ENCODE measurements at places on chromosomes 1 and 21.
A peak's percentile ranks its signal among the peaks of the same experiment; 100 is the strongest.

DNA sequence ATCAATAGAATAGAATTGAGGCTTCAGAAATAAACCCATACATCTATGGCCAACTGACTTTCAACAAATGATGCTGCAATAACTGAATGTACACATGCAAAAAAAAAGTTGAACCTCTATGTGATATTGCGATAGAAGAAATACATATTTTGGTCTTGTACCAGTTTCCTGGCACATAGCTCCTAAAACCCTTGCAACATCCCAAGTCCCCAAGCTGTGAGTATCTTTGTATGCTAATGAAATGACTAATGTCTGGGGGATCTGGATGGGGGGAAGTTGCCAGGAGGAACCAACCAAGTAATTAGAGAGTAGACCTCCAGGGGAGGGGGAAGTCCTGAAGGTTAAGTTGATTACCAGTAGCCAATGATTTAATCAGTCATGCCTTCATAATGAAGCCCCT lies 24.4 kb downstream of the BLZF1 start:
- no peak overlapping the region for H3K4me3 ChIP-seq
- H3K27ac ChIP-seq = no peak overlapping the region
- no peaks in the 10 kb centered on the region for H3K27me3 ChIP-seq
- peaks cover 7% of the 10 kb centered on the region for H3K4me1 ChIP-seq
- peaks cover 67% of the 10 kb centered on the region for H3K36me3 ChIP-seq
- no peak for DNase-seq

- no peaks in the 10 kb centered on the region for H3K36me3 ChIP-seq
- peaks cover 2% of the 10 kb centered on the region for H3K4me1 ChIP-seq
- H3K4me3 ChIP-seq = no peak overlapping the region
- no peak for DNase-seq
- no peaks in the 10 kb centered on the region for H3K27me3 ChIP-seq
Measured at GRCh38 chr1:6123816-6124215, 56.3 kb downstream of the CHD5 start.

DNA sequence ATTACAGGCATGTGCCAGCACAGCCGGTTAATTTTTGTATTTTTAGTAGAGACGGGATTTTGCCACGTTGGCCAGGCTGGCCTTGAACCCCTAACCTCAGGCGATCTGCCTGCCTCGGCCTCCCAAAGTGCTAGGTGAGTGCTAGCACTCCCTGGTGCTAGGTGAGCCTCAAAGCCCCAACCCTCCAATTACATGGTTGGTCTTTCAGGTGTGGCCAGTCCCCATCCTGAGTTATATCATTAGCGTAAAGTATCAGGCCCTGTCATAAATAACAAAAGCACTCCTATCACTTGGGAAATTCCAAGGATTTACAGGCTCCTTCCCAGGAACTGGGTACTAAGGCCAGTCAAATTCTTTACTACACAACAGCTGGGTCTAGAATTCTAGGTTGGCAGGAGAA lies 138.0 kb downstream of the PIK3R3 start:
- H3K36me3 ChIP-seq = no peaks in the 10 kb centered on the region
- no peak overlapping the region for H3K4me3 ChIP-seq
- no peak overlapping the region for H3K27ac ChIP-seq

DNA sequence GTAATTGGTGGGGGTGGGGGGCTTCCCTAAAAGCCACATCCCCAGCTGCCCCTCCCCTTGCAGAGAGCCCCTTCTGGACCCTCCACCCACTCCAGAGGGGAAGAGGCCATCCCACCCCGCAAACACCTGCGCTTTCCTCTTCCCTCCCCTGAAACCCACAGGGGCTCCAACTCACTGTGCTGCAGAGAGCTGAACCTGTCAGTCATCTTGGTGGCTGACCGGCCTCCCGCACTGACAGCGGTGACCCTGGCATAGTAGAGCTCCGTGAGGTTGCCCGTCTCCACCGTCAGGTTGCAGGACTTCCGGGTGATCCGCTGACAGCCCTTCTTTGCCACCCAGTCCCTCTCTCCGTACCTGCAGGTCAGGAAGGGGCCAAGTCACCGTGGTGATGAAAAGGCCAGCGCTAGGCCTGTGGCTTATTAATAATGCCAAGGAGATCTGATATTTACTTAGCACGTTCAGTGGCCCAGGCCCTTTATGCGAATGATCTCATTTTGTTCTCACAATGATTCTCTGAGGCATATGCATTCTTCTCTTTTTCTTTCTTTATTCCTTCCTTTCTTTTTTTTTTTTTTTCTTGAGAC lies 5.9 kb downstream of the IL22RA1 start:
- DNase-seq = no peak
- H3K4me1 ChIP-seq = peaks cover 7% of the 10 kb centered on the region
- no peaks in the 10 kb centered on the region for H3K36me3 ChIP-seq
- H3K4me3 ChIP-seq = no peak overlapping the region
- H3K27ac ChIP-seq = no peak overlapping the region

DNA sequence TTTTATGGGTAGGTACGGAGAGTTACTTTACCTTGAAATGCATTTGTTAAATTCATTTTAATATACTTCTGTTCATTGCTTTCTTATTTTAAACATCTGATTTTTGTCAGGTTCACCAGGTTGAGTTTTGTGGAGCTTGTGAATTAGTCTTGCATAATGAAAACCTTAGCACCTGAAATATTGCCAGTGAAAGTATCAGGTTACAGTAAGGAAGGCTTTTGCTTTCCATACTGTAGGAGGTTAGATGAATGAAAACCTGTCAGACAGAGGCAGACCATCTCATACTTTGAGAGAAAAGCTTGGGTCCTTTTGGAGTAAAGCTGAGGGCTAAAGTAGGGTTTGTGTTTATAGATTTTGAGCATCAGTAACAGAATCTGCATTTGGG lies 34.7 kb downstream of the THRAP3 start:
- H3K27ac ChIP-seq = no peak overlapping the region
- H3K36me3 ChIP-seq = peaks cover 46% of the 10 kb centered on the region
- no peak overlapping the region for H3K4me3 ChIP-seq
- H3K27me3 ChIP-seq = no peaks in the 10 kb centered on the region

DNA sequence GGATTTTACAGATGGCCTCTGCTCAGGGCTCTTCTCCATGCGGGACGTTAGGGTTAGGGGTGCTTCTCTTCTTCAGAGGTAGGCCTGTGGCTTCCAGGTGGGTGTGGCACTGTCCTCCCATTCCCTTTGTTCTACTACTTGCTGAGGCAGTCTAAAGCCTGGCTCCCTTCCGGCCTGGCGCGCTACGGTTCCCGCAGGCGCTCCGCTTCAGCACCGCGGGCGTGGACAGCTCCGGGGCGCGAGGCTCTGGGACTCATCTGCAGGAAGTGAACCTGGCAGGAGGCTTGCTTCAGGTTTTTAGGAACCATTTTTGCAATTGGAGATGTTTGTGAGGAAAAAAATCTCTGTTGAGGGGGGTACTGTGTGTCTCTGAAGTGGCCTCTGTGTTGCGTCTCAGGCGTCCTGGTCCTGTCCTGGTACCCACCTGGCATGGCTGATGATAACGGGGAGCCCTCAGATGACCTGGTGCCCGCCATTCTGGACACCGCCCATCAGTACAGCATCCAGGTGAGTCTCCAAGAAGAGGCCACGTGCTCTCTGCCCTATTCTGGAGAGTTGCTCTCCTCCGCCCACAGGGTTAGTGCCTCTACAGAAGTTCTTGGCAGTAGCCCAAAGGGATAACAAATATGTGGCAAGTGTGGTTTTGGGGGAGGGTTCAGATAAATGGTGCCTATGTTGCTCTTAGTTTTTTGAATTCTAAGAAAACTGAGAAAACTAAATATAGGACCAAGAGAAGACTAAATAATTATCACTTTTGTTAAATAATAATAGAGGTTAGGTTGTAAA lies 1.9 kb downstream of the MANEAL start:
- H3K27me3 ChIP-seq = peaks cover 28% of the 10 kb centered on the region
- H3K27ac ChIP-seq = no peak overlapping the region
- peak; percentile 66 for DNase-seq
- peaks cover 23% of the 10 kb centered on the region for H3K4me1 ChIP-seq
- peak overlapping the region; percentile 54 for H3K4me3 ChIP-seq

DNA sequence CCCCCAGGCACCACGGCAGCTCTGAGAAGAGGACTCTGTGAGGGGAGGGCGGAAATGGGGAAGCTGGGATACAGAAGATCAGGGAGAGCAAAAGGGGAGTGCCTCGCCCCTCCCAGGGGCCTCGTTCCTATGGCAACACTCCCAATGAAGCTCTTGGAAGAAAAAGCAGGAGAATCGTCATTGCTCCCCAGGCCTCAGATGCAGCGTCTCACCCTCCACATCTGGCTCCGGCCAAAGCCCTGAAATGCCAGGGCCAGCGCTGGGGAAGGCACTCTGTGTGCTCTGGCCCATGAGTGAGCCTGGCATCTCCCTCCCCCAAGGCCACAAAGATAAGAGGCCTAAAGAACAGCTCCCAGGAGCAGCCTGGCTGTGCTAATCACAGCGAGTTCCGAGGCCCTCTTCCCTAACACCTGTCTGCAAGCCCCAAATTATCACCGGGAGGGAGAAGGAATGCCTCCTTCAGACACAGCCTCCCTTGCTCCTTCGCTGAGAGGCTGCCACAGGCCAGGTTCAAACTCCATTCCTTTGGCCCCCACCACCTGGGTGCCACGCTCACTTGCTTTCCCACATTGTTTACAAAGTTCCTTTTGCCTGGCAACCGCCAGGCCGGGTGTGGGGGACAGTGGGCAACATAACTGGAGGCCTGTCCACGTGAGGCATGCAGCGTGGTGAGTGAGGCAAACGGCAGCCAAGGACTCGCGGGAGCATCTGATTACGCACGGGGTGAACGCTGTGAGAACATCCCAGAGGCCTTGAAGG lies 27.8 kb downstream of the ECE1 start:
- H3K36me3 ChIP-seq = peaks cover 48% of the 10 kb centered on the region
- no peak overlapping the region for H3K4me3 ChIP-seq
- H3K27ac ChIP-seq = peak overlapping the region; percentile 49
- peaks cover 62% of the 10 kb centered on the region for H3K4me1 ChIP-seq
- H3K27me3 ChIP-seq = no peaks in the 10 kb centered on the region
- no peak for DNase-seq

- H3K27me3 ChIP-seq = peaks cover 28% of the 10 kb centered on the region
- H3K27ac ChIP-seq = no peak overlapping the region
- no peaks in the 10 kb centered on the region for H3K36me3 ChIP-seq
- H3K4me3 ChIP-seq = no peak overlapping the region
- no peaks in the 10 kb centered on the region for H3K4me1 ChIP-seq
- DNase-seq = no peak
Measured at GRCh38 chr1:36585569-36586548, 103.1 kb upstream of the CSF3R start.

GRCh38 chr1:42359466-42359865 lies 21.1 kb upstream of the RIMKLA start:
- no peak overlapping the region for H3K4me3 ChIP-seq
- no peak for DNase-seq
- no peaks in the 10 kb centered on the region for H3K4me1 ChIP-seq
- H3K27ac ChIP-seq = no peak overlapping the region
- H3K36me3 ChIP-seq = no peaks in the 10 kb centered on the region

- no peak overlapping the region for H3K27ac ChIP-seq
- H3K4me1 ChIP-seq = no peaks in the 10 kb centered on the region
- no peaks in the 10 kb centered on the region for H3K36me3 ChIP-seq
- H3K4me3 ChIP-seq = no peak overlapping the region
- DNase-seq = no peak
Measured at GRCh38 chr1:218815076-218815475, 358.6 kb upstream of the LYPLAL1 start.

DNA sequence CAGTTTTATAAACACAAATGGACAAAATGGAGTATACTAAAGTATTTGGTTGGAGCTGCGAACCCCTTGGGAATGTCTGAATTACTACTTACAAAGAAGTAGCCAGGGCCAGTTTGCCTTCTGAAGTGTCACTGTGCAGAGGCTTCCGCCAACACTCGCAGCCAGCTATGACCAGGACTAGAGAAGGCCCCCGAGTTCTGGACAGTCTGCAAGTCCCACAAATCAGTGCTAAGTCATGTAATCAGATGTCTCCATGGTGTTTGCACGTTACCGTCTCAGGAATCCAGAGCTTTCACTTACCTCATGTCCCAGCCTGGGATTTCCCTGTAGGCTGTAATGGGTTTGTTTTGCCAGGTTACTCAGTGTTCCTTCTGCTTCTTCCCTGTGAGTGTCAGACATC lies 106.6 kb upstream of the SPAG17 start:
- H3K27ac ChIP-seq = no peak overlapping the region
- no peak overlapping the region for H3K4me3 ChIP-seq
- DNase-seq = no peak
- H3K4me1 ChIP-seq = no peaks in the 10 kb centered on the region
- no peaks in the 10 kb centered on the region for H3K36me3 ChIP-seq

GRCh38 chr1:53600561-53600960 lies 138.4 kb downstream of the GLIS1 start:
- peaks cover 12% of the 10 kb centered on the region for H3K4me1 ChIP-seq
- H3K4me3 ChIP-seq = no peak overlapping the region
- no peak for DNase-seq

DNA sequence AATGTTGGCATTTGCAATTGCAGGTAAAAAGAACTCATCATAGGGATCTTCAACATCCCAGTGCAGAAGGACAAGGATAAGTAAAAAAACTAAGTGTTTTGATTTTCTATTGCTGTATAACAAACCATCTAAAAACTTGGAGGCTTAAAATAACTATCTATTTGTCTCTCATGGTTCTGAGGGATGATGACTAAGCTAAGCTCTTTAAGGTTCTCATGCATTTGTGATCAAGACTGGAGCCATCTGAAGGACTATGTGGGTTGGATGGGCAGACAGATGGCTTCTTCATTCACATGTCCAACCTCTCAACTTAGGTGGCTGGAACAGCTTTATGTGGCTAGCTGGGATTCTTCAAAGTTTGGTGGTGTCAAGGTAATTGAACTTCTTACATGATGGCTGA lies 51.5 kb downstream of the RPL5 start:
- H3K27me3 ChIP-seq = no peaks in the 10 kb centered on the region
- peaks cover 2% of the 10 kb centered on the region for H3K36me3 ChIP-seq
- no peak overlapping the region for H3K4me3 ChIP-seq
- H3K27ac ChIP-seq = peak overlapping the region; percentile 56
- H3K4me1 ChIP-seq = peaks cover 28% of the 10 kb centered on the region

DNA sequence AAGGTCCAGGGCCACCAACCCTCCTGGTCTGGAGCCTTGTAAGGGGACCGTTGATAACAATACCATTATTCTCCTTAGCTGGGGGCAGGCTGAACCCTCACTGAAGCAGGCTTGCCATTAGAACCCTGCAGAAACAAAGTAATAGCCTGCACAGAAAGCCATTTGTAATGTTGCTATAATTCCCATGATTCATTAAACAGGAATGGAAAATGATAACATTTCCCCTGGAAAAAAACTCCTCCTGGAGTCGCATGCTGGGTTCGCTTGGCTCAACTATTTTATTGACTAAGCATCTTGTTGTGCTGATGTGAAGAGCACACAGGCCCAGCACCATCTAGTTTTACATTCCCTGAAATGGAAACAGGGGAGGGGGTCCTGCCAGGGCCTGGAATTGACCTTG lies 155.6 kb upstream of the CSF3R start:
- H3K4me3 ChIP-seq = no peak overlapping the region
- H3K27ac ChIP-seq = no peak overlapping the region
- DNase-seq = no peak
- H3K27me3 ChIP-seq = peaks cover 6% of the 10 kb centered on the region

GRCh38 chr1:43582162-43582566 lies 51.5 kb downstream of the PTPRF start:
- no peaks in the 10 kb centered on the region for H3K36me3 ChIP-seq
- H3K4me1 ChIP-seq = peaks cover 8% of the 10 kb centered on the region
- no peak overlapping the region for H3K4me3 ChIP-seq
- DNase-seq = peak; percentile 43
- no peaks in the 10 kb centered on the region for H3K27me3 ChIP-seq

All from activated CD8-positive, alpha-beta T cell treated with anti-CD3 and anti-CD28 coated beads, Interleukin-2, amount 10 ng/mL, durations not matched to agents 7 days and 5 days (primary cell).